Karpas-422 (cell line): ENCODE measurements at places on chromosomes 1 and 21. TPM values are rescaled to one million over a fixed set of nuclear protein-coding genes. Genes with fewer than 3 reads are reported as not detected.
A peak's percentile ranks its signal among the peaks of the same experiment; 100 is the strongest.

Gene SEC16B
- total RNA-seq, result 0.11 TPM in 1 of 2 replicates, not detected in the other

Gene IFNLR1
- total RNA-seq, result 17.7 and 18.1 TPM in 2 replicates

- no peaks in the 10 kb centered on the region for H3K27me3 ChIP-seq
- no peak overlapping the region for H3K27ac ChIP-seq
- peak; percentile 91 for DNase-seq
Measured at GRCh38 chr1:183915625-183916510, 110.9 kb downstream of the RGL1 start.

DNA sequence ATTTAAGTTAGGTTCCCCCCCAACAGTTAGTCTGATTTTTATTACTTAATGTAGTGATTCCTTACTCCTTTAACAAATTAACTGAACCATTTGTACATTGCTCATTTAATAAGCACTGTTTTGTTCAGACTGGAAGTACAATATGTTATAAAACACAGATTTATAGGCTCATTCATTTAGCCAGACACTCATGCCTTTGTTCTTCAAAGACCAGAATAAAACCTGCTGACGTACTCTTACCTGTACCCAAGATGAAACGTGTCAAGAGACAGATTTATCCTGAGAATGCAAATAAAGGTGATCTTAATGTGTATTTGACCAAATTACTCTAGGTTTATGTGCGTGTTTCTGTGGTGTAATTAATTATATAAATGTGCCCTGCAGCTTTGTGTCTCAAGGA is 92.8 kb downstream of the INTS7 start:
- peaks cover 33% of the 10 kb centered on the region for H3K4me1 ChIP-seq
- 0 out of 2 replicates have a peak overlapping the region, but pooled peaks have one; percentile 59 for H3K27ac ChIP-seq
- no peak for DNase-seq
- peaks cover 18% of the 10 kb centered on the region for H3K36me3 ChIP-seq
- no peaks in the 10 kb centered on the region for H3K27me3 ChIP-seq

- no peaks in the 10 kb centered on the region for H3K27me3 ChIP-seq
- no peak overlapping the region for H3K27ac ChIP-seq
- DNase-seq, result no peak
- H3K4me1 ChIP-seq, result no peaks in the 10 kb centered on the region
Measured at GRCh38 chr21:43574741-43575472, 84.4 kb downstream of the HSF2BP start.
